ENCODE measurements at places on chromosomes 11 and 22. TPM values are rescaled to one million over a fixed set of nuclear protein-coding genes. Genes with fewer than 3 reads are reported as not detected.

DNA sequence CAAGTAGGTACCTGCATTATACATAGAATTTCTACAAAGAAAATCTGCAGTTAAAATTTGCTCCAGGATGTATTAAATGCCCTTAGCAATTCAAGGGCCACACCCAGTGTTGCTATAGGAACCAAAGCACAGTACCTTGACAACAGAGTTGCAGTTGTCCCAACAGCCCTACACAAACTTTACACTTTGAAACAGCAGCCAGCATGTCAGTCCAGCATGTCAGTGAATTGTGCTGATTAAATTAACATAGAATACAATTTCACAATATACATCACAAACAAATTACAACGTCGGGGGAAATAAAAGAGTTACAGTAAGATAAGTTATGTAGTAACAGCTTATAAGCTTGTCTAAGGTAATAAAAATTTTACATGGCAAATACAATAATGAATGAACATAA is 389.2 kb downstream of the SOX6 start:
- no peaks in the 10 kb centered on the region for H3K27me3 ChIP-seq
- peaks cover 25% of the 10 kb centered on the region for H3K4me1 ChIP-seq
- H3K4me3 ChIP-seq, result no peak overlapping the region

Gene MOGAT2
- not detected for total RNA-seq

- no peak overlapping the region for H3K27ac ChIP-seq
- no peak overlapping the region for H3K4me3 ChIP-seq
- no peaks in the 10 kb centered on the region for H3K4me1 ChIP-seq
- no peak for DNase-seq
Observed at GRCh38 chr22:47114813-47115517, 352.5 kb downstream of the TBC1D22A start.

GRCh38 chr22:17411213-17411612 is 42.0 kb downstream of the CECR2 start:
- H3K4me3 ChIP-seq, result no peak overlapping the region
- no peaks in the 10 kb centered on the region for H3K36me3 ChIP-seq
- no peak overlapping the region for H3K27ac ChIP-seq

DNA sequence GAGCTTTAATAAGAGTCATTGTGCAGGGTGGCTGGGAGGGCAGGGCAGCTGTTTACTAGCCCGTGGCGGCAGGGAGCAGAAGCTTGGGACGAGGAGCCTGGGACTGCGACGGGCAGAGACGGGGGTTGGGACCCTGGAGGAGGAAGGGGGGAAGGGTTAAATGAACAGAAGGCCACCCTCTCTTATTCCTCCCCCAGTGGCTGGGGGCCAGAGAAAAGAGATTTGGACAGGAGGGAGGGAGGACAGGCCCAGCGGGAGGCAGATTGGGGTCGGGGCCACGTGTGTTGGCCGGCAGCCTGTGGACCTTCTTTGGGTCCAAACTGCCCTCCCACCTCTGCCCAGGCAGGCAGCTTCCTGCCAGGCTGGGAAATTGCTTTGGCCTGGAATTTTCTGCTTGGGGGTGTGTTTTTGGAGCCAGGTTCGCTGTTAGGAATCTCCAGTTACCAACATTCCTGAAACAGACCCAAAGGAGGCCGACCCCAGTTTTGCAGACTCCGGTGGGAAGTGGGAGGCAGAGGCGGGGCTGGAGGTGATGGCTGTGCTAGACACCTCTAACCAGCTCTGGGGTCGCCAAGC is 50.2 kb downstream of the APOL3 start:
- DNase-seq, result no peak
- peaks cover 3% of the 10 kb centered on the region for H3K27me3 ChIP-seq
- H3K36me3 ChIP-seq, result no peaks in the 10 kb centered on the region
- H3K27ac ChIP-seq, result no peak overlapping the region
- no peaks in the 10 kb centered on the region for H3K4me1 ChIP-seq

Data from heart right ventricle (tissue), 16 donors.